Memory B cell (primary cell): ENCODE measurements at places on chromosomes 4 and X.

DNA sequence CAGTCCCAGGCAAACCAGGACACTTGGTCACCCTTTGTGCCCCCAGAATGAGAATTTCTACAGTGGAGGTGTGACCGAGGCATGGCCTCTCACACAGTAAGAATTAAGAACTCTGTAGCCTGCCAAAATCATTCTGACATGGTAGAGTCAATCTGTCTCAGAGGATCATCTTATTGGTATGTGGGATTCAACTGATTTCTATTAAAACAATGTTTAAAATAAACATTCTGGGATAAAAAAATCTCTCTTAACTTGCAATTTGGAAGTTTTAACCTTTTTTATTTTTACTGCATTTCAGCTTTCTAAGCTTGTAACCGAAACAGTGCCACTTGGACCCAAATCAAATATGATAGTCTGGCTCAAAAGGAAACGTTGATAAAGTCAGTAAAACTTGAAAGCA is 165.4 kb upstream of the LDB2 start:
- no peaks in the 10 kb centered on the region for H3K36me3 ChIP-seq
- H3K27ac ChIP-seq, result no peak overlapping the region
- no peak overlapping the region for H3K4me3 ChIP-seq
- no peaks in the 10 kb centered on the region for H3K4me1 ChIP-seq
- H3K27me3 ChIP-seq, result no peaks in the 10 kb centered on the region

DNA sequence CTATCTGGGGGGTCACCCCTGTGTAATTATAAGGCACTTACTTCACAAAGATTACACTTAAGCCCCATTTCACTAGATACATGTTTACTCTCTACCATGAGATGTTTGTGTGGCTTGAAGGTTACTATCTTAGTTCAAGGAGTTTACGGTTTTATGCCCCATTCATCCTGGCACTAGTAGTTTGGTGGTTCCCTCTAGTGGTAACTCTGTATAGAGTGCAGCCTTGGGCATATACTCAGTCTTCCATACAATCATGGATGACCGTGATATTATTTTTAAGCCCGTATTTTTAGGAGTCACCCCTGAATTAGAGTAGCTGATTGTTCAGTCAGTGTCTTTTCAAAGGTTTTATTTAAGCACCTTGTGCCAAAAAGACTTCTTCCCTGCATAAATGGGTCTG is 109.9 kb upstream of the FAM47C start:
- H3K36me3 ChIP-seq, result no peaks in the 10 kb centered on the region
- no peaks in the 10 kb centered on the region for H3K4me1 ChIP-seq
- no peak for DNase-seq
- no peak overlapping the region for H3K4me3 ChIP-seq

DNA sequence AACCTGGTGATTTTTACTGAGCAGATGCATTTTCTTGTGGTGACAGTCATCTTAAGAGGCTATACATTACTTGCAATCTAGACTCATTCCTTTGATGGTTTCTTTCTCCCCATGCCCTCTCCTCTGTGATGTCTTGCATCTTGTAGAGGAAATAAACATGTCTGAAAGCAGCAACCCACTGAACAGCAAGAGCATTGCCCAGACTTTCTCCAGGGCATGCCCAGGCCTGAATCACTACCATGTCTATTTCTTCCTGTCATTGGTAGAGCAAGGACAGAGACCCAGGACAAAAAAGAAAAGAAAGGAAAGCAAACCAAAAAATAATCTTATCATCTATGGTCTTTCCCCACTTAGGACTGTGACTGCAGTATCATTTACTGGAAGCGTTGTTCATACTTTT is 326.1 kb downstream of the HNRNPD start:
- no peaks in the 10 kb centered on the region for H3K36me3 ChIP-seq
- H3K27ac ChIP-seq, result no peak overlapping the region
- no peak for DNase-seq
- no peak overlapping the region for H3K4me3 ChIP-seq
- no peaks in the 10 kb centered on the region for H3K4me1 ChIP-seq

GRCh38 chr4:73759357-73759756 is 19.0 kb downstream of the CXCL8 start:
- no peaks in the 10 kb centered on the region for H3K36me3 ChIP-seq
- no peak overlapping the region for H3K27ac ChIP-seq
- no peak overlapping the region for H3K4me3 ChIP-seq
- peaks cover 1% of the 10 kb centered on the region for H3K27me3 ChIP-seq

DNA sequence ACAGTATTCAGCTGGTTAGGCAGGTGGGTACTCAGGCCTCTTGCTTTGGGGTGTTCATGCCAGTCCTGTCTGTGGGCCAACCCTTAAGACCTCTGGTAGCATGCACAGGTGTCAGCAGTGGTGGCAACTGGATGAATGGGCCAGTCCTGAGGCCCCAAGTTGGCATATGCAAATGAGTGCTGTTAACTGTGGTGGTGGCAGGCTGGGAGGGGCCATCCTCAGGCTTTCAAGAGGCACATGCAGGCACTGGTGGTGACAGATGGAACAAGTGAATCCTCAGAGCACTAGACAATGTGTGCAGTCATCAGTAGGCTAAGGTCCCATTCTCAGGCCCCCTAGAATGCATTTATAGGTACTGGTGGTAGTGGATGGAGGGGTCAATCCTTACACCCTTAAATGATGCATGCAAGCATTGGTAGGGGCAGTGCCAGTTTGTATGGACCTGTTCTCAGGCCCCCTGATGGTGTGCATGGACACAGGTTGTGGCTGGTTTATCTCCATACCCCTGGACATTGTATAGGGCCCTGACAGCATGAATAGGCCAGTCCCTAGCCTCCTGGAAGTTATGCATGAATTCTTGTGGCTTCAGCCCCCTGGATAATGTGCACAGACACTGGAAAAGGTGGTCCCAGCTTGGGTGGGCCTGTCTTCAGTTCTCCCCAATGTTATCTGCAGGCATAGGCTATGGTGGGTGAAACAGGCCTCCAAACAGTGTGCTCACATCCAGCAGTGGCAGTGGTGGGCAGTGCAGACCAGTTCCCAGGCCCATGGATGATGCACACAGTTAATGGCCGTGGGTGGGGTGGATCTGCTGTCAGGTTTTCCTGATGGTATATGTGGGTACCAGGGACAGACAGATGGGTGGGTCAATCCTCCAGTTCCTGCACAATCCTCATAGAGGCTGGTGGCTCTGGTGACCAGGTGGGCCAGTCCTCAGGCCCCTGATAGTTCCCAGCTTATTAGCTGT is 24.7 kb downstream of the TECRL start:
- H3K4me1 ChIP-seq, result no peaks in the 10 kb centered on the region
- H3K36me3 ChIP-seq, result no peaks in the 10 kb centered on the region
- H3K4me3 ChIP-seq, result no peak overlapping the region
- no peak overlapping the region for H3K27ac ChIP-seq
- H3K27me3 ChIP-seq, result no peaks in the 10 kb centered on the region
- no peak for DNase-seq

GRCh38 chr4:114229706-114230105 is 250.3 kb upstream of the ARSJ start:
- H3K4me3 ChIP-seq, result no peak overlapping the region
- H3K36me3 ChIP-seq, result no peaks in the 10 kb centered on the region
- H3K27me3 ChIP-seq, result peaks cover 4% of the 10 kb centered on the region
- no peaks in the 10 kb centered on the region for H3K4me1 ChIP-seq
- DNase-seq, result no peak

- H3K36me3 ChIP-seq, result no peaks in the 10 kb centered on the region
- H3K4me3 ChIP-seq, result peak overlapping the region; percentile 64
- no peak for DNase-seq
- peaks cover 5% of the 10 kb centered on the region for H3K4me1 ChIP-seq
- H3K27ac ChIP-seq, result no peak overlapping the region
These were observed 824 bp upstream of the HMGB3 start for GRCh38 chrX:150982235-150982787.

DNA sequence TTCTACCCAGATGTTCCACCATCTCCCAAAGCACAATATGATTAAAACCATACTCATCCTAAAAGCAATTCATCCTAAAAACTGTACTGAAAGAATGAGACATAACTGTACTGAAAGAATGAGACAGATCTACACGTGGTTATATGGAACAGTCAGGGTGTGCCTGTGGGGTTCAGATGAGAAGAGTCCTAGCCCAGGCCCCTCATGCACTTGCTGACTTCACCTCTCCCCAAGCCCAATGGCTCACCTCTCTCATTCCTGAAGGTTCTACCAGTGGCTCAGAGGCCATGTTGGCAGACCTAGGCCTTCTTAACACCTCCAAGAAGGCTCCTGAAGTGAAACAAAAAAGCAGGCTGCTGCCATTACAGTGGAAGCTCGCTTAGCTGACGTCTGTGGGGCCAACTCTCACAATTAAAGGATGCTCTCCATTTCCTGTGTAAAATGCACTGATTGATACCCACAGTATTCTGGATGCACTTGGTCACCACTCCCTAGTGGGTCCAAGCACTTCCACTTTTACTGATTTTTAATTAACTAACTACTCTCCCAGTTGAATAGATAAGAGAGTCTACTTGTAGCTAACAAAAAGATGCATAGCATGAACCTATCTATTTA is 3.8 kb downstream of the PLAC1 start:
- DNase-seq, result no peak
- no peaks in the 10 kb centered on the region for H3K27me3 ChIP-seq
- H3K36me3 ChIP-seq, result no peaks in the 10 kb centered on the region
- H3K4me1 ChIP-seq, result no peaks in the 10 kb centered on the region

DNA sequence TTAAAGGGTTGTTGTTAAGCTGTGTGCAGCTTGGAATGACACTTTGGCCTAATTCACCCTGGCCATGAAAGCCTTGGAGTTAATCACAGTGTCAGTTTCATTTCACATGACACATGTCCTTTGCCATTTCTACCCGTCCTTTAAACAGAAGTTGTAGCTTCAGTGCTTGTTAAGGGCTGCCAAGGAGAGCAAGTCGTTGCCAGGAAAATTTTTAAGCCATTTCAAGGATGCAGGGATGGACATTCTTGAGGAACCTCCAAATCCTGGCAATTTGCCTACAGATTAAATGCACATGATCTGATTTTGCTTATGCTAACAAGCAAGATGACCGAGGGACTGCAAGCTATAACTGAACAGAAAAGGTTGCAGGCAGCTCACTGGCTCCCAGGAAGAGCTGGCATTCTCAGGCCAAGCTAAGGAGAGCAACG is 40.5 kb downstream of the SETD7 start:
- H3K4me3 ChIP-seq, result no peak overlapping the region
- no peaks in the 10 kb centered on the region for H3K27me3 ChIP-seq
- DNase-seq, result no peak
- H3K27ac ChIP-seq, result no peak overlapping the region

DNA sequence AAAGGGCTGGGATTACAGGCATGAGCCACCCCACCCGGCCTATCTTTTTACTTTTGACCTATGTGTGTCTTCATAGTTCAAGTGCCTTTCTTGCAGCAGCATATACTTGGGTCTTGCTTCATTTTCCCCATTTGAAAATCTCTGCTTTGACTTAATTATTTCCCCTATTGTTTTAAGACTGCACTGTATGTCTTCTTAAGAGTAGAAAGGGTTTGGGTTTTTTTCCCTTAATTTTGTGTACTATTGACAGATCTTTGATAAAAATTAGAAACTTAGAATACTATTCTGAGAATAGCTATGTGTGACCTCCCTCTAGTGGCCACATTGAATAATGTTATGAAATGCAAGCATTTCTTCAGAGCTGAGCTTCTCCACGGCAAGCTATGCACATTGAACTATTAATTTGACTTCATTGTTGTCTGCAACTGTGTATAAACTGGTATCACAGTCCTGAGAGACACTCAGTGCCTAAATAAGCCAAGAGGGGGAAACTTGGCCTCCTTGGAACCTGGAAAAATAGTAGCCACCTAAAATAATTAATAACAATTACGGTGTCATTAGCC is 8.7 kb upstream of the SLC25A4 start:
- DNase-seq, result no peak
- no peak overlapping the region for H3K4me3 ChIP-seq
- H3K4me1 ChIP-seq, result no peaks in the 10 kb centered on the region
- H3K27me3 ChIP-seq, result peaks cover 4% of the 10 kb centered on the region

DNA sequence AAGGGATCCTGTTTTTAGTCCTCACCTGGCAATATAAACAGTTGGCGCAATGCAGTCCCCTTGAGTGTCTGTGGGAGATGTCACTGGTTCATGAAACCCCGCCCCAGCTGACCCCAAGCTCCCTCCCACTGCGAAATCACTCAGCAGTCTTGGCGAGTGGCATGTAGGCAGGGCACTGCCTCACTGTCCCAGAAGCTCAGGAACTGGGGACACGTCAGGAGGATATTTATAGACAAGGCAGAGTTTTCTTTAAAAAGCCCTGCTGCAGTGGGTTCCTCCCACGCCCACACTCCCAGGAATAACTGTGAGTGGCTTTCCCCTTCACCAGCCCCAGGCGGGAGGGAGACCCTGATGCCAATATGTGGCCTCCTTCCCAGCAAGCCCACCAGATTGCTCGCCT is 44.3 kb upstream of the PPP2R2C start:
- H3K27ac ChIP-seq, result no peak overlapping the region
- no peaks in the 10 kb centered on the region for H3K36me3 ChIP-seq
- no peak for DNase-seq

GRCh38 chr4:61173799-61174198 is 26.3 kb upstream of the ADGRL3 start:
- no peak for DNase-seq
- H3K4me3 ChIP-seq, result no peak overlapping the region
